GM04503 (cell line): ENCODE measurements at places on chromosomes 2 and 18.

DNA sequence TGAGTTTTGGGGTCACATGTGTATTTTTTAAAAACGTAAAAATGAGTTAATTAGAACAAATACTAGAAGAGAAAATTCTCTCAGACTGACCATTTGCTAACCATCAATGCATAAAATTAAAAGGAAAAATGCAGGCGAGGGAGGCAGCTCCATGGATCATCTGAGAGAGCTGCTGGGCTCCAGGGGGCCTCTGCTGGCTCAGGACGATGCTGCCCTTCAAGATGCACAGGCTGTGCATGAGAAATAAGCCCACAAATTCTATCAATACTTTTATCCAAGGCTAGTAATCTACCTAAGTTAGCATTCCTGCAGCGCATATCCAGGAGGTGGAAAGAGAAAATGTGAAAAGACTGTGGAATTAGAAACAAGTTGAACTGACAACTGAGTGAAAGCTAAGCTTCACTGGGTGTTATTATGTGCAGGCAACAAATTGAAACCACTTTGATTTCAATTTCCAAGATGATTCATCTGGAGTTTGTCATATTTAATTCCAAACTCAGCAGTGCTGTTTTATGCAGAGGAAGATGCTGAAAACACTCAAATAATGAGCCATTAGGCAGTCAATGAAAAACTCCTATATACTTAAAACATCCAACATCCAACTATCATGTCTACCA is 261.1 kb downstream of the NBAS start:
- no peak for DNase-seq

GRCh38 chr2:1476617-1477195 is 63.4 kb downstream of the TPO start:
- no peak for DNase-seq

DNA sequence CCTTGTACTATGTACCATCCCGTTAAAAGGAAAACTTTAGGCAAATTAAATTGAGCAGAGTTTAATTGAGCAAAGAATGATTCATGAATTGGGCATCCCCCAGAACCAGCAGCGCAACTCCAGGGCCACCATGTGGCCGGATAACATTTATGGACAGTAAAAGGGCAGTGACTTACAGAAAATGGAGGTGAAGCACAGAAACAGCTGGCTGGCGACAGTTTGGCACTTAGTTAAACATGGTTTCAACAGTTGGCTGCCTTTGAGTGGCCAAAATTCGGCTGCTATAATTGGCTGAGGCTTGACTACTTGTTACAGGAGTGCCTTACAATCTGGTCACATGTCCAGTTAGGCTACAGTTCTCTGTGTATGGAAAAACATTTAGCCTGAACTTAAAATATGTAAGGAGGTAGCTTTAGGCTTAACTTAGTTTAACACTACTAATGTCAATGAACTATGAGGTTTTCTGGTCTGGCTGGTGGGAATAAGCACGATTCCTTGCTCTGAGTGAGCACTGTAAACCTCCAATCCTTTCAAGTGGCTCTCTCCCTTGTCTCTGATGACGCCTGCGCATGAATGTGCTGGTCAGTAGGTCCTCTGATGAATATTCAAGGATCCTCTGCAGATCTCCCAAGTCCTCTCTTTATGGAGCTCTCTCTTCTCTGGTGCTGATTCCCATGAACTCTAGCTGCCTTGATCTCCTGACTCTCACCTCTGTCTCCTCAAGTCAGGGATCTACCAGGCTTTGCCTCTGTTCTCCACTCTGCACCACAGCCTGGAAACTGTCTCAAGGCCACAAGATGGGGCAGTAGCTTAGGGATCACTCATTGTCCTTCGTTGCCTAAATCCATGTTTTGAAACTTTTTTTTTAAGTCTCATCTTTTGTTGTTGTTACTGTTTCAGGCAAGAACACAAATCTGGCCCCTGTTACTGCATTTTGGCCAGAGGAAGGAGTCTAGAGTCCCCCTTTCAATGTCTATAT is 24.4 kb upstream of the RAB31 start:
- no peak for DNase-seq

GRCh38 chr2:238974081-238974480 is 126.2 kb downstream of the TWIST2 start:
- no peak for DNase-seq

DNA sequence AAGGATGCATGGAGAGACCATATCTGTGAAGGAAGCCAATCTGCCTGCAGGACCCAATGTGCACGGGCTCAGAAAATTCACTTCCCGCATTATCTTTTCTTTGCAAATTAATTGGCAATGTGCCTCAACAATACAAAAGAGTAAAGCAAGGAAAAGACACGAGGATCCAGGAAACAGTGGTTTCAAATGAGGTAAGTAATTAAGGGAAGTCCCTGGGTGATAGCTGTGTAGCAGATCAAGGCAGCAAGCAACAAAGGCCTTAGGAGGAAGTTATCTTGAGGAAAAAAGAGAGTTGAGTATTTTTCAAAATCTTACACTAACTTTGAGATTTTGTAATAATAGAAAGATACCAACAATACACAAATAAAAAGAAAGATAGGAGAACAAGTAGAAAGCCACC is 44.3 kb upstream of the TGIF1 start:
- DNase-seq = no peak

GRCh38 chr2:156474401-156474800 is 38.2 kb downstream of the GPD2 start:
- no peak for DNase-seq

- no peak for DNase-seq
Measured at GRCh38 chr2:203823173-203823572, 44.4 kb upstream of the CTLA4 start.

GRCh38 chr2:196823750-196824522 is 14.8 kb upstream of the C2orf66 start:
- DNase-seq = peak; percentile 71

- DNase-seq = no peak
Measured at GRCh38 chr2:109284826-109285225, 155.8 kb downstream of the SH3RF3 start.

DNA sequence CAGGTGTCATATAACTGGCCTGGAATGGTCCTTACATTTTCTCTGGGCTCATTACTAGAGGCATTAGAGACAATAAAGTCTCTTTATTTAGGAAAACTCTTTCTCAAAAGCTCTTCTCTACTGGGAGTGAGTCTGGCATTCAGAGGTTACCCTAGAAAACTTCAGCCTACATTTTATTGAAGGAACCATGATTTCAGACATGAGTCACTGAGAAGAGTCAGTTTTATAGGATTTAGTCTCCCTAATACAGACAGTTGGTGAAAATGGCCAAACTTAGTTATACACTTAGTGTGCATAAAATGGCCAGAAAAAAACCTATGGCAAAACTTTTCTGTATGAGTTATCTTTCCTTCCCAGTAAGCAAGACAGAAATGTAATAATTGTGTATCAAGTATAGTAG is 689.4 kb downstream of the ZEB2 start:
- DNase-seq = no peak

DNA sequence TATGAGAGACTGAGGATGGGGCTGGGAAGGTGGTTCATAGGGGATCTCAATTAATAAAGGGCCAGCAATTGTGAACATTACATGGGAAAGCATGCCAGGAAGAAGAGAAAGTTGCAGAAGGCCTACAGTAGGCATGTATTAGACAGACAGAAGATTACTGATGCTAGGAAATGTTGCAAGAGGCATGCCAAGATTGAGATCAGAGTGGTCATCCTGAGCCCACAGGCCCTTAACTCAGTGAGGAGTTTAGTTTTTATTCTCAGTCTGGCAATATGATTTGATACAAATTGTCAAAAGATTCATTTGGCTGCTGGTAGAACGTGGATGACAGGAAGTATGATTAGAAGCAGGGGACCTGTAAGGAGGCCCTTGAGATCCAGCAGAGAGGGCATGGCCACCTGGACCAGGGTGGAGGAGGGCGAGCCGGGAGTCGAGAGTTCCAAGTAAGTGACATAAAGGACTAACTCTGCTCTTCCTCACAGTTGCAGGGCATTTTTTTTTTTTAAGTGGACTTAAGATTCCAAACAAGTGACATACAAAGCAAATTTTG is 54.9 kb downstream of the EPHA4 start:
- no peak for DNase-seq

- DNase-seq = no peak
Measured at GRCh38 chr2:42568401-42569115, at the start of gene MTA3. Gene MTA3 (plus strand): TSS chr2:42568632. CDS start chr2:42568746, 114 bp downstream.

DNA sequence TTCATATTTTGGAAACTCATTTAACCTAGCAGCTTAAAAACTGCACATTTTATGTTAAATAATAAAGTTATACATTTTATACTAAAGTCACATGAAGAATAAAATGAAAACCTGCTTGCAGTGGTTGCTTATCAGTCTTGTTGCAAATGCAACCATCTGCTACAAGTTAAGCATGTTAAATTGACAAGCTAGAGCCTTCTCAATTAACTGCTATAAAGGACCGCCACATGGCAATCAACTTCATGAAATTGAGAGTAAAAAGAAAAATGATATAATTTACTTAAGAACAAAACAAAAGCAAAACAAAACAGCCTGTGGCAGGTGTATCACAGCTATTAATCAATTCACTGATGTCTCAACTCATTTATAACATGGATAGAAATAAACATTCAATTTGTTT is 78.7 kb downstream of the RTTN start:
- DNase-seq = no peak

DNA sequence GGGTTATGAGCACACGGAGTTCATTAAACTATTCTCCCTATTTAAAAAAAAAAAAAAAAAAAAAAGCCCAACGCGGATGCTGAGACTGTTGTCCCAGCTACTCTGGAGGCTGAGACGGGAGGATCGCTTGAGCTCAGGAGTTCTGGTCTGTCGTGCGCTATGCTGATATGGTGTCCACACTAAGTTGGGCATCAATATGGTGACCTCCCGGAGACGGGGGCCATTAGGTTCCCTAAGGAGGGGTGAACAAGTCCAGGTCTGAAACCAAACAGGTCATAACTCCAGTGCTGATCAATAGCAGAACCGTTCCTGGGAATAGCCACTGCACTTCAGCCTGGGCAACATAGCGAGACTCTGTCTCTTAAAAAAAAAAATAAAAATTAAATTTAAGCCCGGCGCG is 12.9 kb upstream of the ANKRD53 start:
- DNase-seq = no peak

GRCh38 chr2:134183679-134184078 is 70.2 kb upstream of the MGAT5 start:
- DNase-seq = no peak

- DNase-seq = no peak
Measured at GRCh38 chr2:185828326-185828725, 89.7 kb downstream of the FSIP2 start.

DNA sequence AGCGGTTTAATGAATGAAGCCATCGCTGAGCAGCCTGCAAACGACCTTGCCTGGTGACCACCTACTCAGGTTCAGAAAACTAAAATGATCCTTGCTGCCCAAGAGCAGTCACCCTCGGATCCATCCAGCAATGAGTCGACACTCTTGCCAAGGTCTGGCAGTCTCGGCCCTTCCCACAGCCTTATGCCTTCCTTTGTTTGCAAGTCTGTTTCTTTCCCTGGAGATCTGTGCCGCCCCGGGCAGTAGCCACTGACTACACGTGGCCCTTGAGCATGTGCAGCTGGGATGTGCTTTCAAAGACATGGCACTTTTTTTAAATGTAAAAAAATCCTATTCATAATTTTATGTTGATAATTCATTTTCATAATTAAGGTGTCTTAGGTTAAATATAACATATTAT is 37.2 kb upstream of the SLC35G4 start:
- no peak for DNase-seq

- DNase-seq = no peak
Measured at GRCh38 chr2:121173806-121174205, 111.2 kb downstream of the TFCP2L1 start.

- DNase-seq = no peak
Measured at GRCh38 chr2:27752551-27753237, 18.8 kb upstream of the MRPL33 start.

GRCh38 chr18:31104444-31104843 is 2.2 kb upstream of the DSC2 start:
- DNase-seq = no peak

- no peak for DNase-seq
Measured at GRCh38 chr2:170139276-170139967, 38.5 kb upstream of the MYO3B start.

- no peak for DNase-seq
Measured at GRCh38 chr2:44562737-44563136, 201.0 kb downstream of the CAMKMT start.

DNA sequence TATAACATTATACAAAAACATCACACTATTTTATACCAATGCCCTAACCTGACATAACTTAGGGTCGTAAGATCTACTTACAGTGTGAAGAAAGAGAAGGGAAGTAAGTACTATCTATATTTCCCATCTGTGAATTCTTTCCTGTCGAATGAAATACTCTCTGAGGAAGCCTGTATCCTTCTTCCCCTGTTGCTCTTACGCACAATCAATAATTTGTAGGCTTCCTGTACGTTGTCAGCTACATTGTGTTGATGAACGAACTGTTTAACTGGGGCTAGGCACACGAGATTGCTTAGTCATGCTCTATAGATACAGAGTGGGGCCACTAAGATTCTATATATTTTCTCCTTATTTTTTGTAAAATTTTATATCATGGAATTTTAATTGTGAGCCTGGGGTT is 1125.0 kb upstream of the CELF4 start:
- no peak for DNase-seq

DNA sequence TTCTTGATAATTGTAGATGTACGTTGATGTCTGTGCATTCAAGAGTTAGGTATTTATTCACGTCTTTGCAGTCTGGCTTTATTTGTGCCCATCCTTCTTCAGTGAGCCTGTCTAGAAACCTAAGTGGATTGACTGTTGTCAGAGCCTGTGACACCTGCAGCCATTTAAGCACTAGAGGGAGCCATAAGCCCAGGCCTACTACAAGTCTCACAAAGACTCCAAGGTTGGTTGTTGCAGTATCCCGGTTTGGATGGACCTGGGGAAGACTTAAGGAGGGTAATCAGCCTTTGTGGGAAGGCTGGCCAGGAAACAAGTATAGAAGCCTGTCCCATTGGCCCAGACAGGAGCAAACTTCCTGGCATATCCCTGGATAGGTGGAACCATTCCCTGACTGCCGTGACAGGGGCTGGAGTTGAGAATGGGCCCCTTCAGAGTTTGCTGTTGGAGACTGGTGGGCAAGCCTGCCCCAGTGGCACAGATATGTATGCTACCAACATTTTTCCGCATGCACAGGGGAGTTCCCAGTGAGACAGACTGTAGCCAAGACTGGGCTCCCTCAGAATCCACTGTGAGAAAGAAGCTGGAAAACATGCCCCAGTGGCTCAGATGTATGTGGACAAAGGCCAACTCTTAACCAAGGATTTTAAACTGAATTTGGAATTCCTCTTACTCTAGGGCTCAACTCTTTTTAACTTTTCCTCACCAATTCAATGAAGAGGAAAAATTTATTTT is 9.3 kb upstream of the LRRC30 start:
- peak; percentile 13 for DNase-seq
